H4 (cell line): ENCODE measurements at places on chromosomes 1 and 21. TPM values are rescaled to one million over a fixed set of nuclear protein-coding genes. Genes with fewer than 3 reads are reported as not detected.
A peak's percentile ranks its signal among the peaks of the same experiment; 100 is the strongest.

- DNase-seq = no peak
These were observed 81.6 kb upstream of the AK4 start for GRCh38 chr1:65066419-65066765.

DNA sequence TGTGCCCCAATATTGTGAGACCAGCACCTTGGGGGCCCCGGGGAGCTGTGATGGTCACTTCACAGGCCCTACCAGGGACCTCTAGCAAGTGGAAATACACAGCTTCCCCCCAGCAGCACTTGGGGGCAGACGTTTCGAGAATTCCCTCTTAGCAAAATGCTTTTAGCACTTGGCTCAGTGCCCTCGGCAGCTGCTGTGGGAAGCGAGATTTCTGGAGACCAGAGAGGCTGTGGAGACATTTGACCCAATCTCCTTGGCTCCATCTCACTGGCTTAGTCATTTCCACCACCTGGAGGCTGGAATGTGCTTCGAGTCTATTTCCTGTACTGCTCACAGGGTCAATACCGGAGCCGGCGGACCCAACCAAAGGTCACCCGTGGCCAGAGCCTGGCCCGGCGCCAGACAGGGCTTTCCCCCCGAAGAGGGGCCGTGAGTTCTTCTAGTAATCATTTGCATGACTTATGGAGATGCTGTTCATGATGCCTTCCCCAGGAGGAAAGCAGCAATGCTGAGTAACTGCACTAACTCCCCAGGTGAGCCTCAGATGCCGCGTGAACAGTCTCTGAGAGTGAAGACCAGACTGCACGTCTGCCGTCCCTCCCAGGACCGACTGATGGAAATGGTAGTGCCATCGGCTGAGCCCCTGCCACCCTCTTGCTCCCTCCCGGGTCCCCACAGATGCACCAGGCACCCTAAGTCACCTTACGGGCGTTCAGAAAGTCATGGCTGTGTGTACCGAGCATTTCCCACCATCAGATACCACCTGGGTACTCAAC is 4.4 kb upstream of the C2CD2 start:
- DNase-seq = peak; percentile 95

- DNase-seq = no peak
These were observed 9.0 kb downstream of the GON4L start for GRCh38 chr1:155847823-155848529.

Gene CNKSR1
- not detected in 2 replicates for total RNA-seq

Gene PDE9A
- total RNA-seq = 2.7 and 6.4 TPM in 2 replicates

Gene NUP210L
- total RNA-seq = 0.02 TPM in 1 of 2 replicates, not detected in the other

DNA sequence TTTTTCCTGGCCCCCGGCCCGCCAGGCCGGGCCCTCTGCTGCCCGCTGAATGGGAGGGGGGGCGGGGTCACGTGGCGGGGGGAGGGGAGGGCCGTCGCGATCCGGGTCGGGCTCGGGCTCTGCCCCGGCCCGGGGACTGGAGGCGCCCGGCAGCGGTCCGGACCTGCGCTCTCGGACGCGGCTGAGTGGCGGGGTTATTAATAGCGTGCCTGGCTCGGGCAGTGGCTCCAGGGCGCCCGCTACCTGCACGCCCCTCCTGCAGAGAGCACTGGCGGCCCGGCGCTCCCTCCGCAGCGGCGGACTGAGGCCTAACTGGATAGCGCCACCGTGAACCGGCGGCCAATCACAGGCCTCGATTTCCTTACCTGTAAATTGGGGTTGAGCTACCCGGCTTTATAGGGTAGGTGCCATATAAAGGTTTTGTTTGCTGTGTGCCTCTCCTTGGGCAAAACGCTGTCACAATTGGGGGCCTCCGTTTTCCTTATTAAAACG is 28.1 kb downstream of the AHDC1 start:
- DNase-seq = no peak

DNA sequence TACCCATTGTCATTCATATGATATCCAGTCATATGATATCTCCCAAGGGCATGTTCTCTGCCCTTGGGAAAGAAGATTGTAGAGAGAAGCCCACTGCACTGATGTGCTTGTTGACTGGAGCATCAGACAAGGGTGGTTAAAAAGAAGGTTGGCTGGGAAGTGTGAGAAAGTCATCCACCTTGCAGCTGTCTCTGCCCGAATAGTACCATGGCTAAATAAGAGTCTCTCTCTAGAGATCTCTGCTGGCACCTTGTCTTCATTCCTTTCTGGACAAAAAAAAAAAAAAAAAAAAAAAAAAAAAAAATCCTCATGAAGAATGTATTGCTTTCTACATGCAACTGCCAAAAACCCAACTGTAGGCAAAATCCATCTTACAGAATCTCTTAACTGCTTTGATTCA is 349.7 kb upstream of the ESRRG start:
- no peak for DNase-seq

GRCh38 chr1:19250629-19251304 is 557 bp downstream of the EMC1 start:
- DNase-seq = no peak

GRCh38 chr1:223011505-223011856 is 131.6 kb downstream of the TLR5 start:
- no peak for DNase-seq

Gene ALPL
- total RNA-seq = 0.14 TPM in 1 of 2 replicates, not detected in the other
